Stimulated activated naive CD8-positive, alpha-beta T cell treated with anti-CD3 and anti-CD28 coated beads, Interleukin-15, amount 100 ng/mL, for 72 hours (primary cell): ENCODE measurements at places on chromosomes 13 and 19.

GRCh38 chr13:24096659-24097058 lies 63.9 kb upstream of the SPATA13 start:
- DNase-seq, result no peak

DNA sequence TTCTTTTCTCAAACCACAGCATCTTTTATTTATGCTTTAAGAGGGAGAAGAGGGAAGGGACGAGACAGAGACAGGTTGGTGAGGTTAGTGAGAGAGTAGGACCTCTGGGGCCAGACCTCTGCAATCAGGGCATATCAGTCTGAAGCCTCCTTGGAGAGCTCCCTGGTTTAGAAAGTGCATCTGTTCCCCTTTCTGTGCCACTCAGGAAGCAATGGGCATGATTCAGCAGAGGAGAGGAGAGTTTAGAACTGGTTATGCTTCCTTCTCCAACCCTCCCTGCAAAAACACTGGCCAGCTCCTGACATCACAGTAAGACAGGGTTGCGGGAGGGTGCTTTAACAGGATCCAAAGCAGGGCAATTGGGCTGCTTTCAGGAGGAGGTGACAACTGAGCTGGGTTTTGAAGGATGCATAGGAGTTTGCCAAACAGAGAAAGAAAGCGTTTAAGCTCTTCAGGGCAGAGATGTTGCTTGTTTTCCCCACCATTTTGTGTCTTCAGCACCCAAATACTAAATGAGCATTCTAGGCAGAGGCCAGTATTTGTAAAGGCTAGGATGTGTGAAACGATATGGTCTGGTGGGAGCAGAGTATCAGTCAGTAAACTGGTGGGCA lies 33.1 kb downstream of the CERS4 start:
- DNase-seq, result no peak

DNA sequence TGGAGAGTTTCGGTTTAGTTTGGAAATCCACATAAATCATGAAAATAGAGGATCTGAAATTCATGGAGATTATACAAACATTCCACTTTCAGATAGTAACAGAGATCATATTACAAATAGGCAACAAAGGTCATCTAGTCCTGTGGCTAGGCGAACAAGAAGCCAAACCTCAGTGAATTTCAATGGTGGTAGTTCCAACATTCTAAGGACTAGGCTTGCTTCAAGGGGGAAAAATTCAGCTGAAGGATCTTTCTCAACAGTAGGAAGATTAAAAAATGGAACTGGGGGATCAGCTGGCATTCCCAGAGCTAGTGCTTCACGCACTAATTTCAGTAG lies 47.0 kb downstream of the FOXO1 start:
- DNase-seq, result no peak

- no peak for DNase-seq
These were observed 315.7 kb upstream of the SLITRK5 start for GRCh38 chr13:87355451-87355850.

GRCh38 chr19:38274739-38275138 lies 10.4 kb downstream of the SPINT2 start:
- DNase-seq, result no peak

DNA sequence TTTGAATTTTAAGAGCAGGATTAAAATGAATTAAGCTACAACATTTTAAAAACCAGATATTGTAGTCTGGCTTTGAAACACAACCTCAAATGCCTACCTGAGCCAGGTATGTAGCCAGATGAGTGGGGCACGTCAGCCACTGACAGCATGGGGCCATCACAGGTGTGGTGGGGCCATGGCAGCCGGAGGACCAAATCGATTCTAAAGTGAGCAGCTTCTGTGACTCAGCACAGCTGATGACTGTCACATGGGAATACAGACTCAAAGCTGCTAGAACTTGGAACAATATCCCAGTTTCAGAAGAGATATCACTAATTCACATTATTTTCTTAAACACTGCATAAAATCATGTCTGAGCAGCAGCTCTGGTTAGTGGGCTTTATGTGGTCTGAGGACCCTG lies 52.8 kb downstream of the SERP2 start:
- no peak for DNase-seq

DNA sequence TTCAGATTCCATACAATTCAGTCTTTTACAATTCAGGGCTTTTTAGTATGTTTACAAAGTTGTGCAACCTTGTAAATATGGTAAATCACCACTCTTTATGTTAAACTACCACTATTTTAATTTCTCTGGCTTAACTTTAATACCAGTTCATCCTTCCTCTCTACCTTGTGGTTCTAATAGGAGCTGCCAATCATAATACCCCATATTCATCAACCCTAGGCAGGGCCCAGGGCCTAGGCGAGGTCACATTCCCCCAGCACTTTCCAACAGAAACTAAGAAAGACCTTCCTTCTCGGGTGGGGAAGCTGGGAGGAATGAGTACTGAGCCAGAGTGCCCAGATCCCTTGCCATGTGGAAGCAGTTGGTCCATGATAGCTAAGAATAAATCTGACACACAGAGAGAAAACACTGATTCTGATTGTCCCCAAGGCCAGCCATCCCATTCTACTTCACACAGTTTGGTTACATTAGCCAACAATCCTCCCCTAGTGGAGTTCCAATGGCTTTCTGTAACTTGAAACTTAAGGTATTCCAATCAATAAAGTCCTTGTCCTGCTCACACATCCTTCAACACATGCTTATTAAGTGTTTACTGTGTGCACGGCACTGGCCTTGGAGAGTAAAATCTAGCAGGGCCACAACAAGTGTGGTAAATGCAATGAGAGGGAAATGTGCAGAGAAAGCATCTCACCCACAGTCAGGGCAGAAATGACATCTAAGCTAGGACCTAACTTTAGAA lies 76.8 kb downstream of the NUFIP1 start:
- DNase-seq, result no peak

GRCh38 chr19:13260883-13261653 lies 110.9 kb downstream of the IER2 start:
- DNase-seq, result peak; percentile 56

GRCh38 chr13:74084375-74084935 lies 49.7 kb downstream of the KLF12 start:
- no peak for DNase-seq

DNA sequence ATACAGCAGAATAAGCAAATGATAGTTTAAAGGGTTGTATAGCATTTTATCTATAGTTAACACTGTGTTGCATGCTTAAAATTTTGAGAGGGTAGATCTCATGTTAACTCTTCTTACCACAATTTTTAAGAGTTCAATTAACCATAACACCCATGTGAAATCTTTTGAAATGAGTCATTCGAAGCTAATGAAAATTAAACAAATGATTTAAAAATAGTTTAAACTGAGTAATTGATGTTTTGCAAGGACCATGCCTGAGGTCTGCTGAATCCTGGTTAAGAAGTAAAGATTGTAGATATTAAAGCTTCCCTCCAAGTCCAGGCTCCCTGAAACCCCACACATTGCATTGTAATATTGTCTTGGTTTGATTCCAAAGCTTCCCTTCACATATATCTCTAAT lies 176.7 kb upstream of the RNF113B start:
- DNase-seq, result no peak

GRCh38 chr19:10625003-10625761 lies at the start of gene SLC44A2:
SLC44A2 (plus strand) TSS chr19:10625553; CDS start chr19:10625634, 81 bp downstream.
- no peak for DNase-seq

DNA sequence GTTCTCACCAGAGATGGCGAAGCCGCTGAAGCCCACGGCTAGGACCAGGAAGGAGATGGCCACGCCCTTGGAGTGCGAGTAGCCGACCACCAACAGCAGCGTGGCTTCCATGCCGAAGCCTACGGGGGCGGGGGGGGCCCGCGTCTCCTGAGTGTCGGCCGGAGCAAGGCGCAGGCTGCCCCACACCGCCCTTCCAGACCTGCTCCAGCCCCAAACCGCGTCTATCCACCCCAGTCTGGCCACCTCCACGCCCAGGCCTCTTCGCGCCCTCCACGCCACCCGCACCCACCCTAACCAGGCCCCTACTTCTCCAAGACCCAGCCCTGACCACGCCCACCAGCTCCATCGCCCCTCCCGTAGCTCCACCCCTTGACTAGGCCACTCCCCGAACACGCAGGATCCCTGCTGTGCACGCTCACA lies 6.2 kb downstream of the GFY start:
- DNase-seq, result no peak

DNA sequence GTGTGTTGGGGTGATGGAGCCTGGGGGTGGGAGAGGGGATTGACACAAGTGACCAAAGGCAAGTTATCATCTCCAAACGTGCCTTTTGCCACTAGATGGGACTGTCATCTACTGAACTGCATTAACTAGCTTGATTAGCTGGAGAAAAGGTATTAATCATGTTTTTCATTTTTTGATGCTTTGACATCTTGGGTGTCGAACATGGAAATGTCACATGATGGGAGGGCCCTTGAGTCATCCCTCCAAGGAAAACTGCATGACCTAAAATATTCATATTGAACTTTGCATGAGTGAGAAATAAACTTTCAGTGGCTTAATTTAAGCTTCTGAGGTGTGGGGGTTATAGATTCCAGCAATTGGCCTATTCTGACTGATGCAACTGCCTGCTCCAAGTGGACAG lies 73.3 kb downstream of the ALOX5AP start:
- no peak for DNase-seq

GRCh38 chr13:109410868-109411267 lies 375.5 kb downstream of the IRS2 start:
- DNase-seq, result no peak

DNA sequence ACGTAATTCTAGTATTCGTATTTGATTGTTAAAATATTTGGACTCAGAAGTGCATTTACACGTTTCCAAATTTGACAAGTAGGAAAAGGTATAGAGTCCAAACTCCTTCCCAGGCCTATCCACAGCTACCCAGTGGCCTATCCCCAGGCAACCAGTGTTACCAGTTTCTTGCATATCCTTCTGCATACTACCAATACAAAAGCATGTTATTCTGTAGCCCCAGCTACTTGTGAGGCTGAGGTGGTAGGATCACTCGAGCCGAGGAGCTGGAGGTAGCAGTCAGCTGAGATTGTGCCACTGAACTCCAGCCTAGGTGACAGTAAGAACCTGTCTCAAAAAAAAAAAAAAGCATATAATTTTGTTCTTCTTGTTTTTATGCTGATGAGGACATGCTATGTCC lies 67.1 kb downstream of the LRCH1 start:
- DNase-seq, result no peak

- peak; percentile 57 for DNase-seq
These were observed 8.3 kb downstream of the CACTIN start for GRCh38 chr19:3618144-3618810.

GRCh38 chr13:109130093-109130835 lies 500.9 kb downstream of the MYO16 start:
- no peak for DNase-seq

GRCh38 chr13:39217471-39217870 lies 179.2 kb downstream of the NHLRC3 start:
- DNase-seq, result no peak

GRCh38 chr13:105196052-105196451 lies 1339.4 kb downstream of the EFNB2 start:
- no peak for DNase-seq

GRCh38 chr13:41848435-41849255 lies 112.3 kb downstream of the VWA8 start:
- DNase-seq, result no peak

- no peak for DNase-seq
These were observed 434.5 kb downstream of the PCDH9 start for GRCh38 chr13:66795636-66796035.

GRCh38 chr19:39795001-39795400 lies 16.3 kb downstream of the LEUTX start:
- peak; percentile 14 for DNase-seq

- no peak for DNase-seq
These were observed 19.2 kb downstream of the SBNO2 start for GRCh38 chr19:1154731-1155351.

- DNase-seq, result peak; percentile 84
These were observed 14.0 kb upstream of the GJA3 start for GRCh38 chr13:20174656-20175405.

DNA sequence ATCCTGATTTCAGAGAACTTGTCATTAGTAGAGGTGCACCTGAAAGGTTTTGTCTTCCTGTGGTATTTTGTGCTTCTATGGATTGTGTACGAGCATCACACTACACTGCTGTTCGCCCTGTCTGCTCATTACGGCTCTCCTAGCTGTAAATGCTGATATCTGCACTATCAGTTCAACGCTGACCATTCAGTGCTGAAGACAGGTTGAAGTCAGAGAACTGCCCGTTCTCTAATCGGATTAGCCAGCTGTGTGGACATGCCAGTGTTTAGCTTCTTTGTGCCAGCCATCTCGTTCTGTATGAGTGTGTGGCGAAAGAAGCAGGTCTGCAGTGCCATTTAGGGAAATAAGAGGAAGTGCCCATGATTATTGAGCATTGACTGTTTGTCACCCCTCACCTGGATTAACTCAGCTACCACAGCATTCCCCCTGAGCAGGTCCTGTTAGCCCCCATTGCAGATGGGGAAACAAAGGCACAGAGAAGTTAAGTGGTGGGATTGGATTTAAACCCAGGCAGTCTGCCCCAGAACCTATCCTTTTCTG lies 21.6 kb upstream of the C1QTNF9 start:
- no peak for DNase-seq

DNA sequence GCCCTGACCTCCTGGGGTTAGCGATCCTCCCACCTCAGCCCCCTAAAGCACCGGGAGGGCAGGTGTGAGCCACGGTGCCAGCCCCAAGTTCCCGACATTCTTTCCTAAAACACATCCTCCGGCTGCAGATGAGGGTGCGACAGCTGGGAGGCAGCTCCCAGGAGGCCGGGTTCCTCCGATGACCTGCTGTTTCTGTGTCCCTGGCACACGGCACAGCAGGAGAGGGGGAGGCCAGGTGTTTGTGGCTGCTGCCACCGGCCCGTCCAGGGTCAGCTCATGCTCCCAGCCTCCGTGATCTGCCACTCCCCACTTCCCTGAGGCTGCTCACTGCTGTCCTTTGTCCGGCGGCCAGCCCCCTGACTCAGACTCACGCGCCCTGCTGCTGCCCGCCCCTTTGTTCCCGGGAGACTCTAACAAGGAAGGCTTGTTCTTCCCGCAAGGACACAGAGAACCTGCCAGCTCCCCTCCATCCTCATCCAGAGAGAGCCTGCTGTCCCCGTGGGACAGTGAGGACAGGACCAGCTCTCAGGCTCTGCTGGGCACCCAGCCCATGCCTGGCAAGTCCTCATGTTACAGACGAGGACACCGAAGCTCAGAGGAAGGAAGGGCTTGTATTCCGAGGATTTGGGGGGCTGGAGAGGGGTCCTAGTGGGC lies 10.6 kb upstream of the MADCAM1 start:
- no peak for DNase-seq

- no peak for DNase-seq
These were observed 3.2 kb upstream of the POLR2E start for GRCh38 chr19:1098177-1099051.

GRCh38 chr13:23715762-23716235 lies 145.6 kb downstream of the TNFRSF19 start:
- DNase-seq, result no peak

DNA sequence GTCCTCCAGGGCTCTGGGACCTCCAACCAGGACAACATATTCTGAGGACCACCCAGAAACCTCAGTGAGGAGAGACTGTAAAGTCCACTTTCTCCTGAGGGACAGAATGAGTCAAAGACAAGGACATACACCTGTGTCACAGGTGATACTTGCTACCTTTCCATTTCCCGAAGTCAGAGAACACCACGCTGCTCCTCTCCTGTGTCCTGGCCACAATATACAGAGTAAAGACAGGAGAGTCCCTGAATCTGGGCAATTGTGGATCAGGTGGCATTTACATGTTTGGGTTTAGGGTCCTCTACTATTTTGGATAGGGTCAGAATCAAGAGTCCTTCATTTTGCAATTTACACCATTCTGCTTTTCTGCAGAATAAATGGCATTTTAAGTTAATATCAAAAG lies 4.9 kb downstream of the MED26 start:
- no peak for DNase-seq

- DNase-seq, result no peak
These were observed 13.5 kb downstream of the ZFR2 start for GRCh38 chr19:3855320-3855719.

GRCh38 chr19:41327576-41328156 lies 17.7 kb downstream of the CCDC97 start:
- peak; percentile 84 for DNase-seq
